Left renal pelvis (tissue), 4 donors: ENCODE measurements at places on chromosomes 7 and 10.

- no peak for DNase-seq
Observed at GRCh38 chr10:108566316-108567107, 1356.8 kb downstream of the XPNPEP1 start.

DNA sequence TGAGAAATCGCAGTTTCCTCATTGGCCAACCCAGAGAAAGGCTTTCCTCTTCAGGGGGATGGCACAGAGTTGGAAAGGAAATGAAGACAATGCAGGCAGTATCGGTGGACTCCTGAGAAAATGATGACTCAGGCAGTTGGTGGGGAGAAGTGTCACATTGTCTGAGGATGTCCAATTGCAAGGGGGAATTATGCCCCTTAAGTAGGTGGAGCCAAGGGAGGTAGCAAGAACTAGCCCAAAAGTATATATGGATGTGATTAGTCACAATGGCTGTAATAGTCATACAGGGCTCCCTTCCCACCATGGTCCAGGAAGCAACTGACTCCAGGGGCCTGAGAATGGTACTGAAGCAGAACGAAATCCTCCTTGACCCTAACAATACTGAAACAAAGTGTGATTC lies 58.3 kb upstream of the EGFR start:
- no peak for DNase-seq

DNA sequence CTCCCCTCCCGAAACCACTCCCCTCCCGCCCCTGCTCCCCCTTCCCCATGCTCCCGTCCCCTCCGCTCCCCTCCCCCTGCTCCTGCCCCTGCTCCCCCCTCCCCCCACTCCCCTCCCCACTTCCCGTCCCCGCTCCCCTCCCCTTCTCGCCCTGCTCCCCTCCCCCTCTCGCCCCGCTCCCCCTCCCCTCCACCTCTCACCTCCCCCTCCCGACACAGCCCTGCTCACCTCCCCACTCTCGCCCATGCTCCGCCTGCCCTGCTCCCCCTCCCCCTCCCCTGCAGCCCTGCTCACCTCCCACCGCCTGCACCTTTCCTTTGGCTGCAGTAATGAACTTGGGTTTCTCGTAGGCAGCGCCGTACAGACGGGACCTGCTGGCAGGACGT lies 49.9 kb upstream of the NKX6-2 start:
- no peak for DNase-seq

DNA sequence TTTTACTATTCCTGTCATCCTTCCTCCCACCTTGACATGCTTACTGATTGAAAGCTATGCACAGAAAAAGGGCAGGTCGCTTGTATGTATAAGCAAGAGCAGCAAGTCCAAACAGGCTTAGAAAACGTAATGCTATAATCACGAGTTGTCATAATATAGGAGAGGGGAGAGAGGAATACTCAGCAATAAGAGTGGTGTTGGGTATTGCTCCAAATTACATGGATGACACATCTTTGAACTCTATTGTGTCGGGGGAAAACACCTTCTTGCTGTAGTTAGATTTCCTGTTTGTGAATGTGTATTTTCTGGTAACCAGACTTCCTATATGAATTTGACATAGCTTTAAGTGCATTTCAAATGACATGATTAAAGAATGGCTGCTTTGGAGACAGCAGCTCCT lies 7.5 kb downstream of the MET start:
- DNase-seq = no peak

GRCh38 chr10:15122477-15123030 lies 25.4 kb downstream of the RPP38 start:
- DNase-seq = no peak

- DNase-seq = no peak
Observed at GRCh38 chr7:84372155-84372621, 177.6 kb upstream of the SEMA3A start.

DNA sequence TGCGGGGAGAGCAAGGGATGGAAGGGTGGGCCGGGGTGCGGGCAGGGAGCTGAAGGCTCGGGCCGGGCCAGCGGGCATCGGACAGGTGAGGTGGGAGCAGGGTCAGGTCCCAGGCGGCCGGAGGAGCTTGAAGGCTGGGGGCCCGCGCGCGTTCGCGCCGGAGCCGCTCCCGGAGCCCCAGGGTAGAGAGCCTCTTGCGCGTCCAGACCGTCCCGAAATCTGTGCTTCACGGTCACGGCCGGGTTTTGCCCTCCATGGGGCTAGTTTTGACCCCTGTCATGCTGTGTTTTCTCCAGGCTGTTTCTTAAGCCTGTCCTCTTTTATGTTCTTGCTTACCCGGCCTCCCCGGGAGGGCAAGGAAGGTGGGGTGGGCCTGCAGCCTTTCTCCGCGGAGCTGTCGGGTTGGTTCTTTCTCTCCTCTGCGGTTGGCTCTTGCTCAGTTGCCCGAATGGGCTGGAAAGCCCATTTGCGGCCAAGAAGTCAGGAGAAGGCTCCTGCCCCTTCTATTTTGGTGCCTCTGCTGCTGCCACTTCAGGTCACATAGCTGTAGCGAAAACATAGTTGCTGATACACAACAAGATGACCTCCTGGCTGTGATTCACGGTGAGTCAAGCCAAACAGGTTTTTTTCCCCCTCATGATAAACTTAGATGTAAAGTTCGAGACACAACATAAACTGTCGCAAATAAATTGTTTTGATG lies 650 bp downstream of the UBE2D1 start:
- DNase-seq = no peak

DNA sequence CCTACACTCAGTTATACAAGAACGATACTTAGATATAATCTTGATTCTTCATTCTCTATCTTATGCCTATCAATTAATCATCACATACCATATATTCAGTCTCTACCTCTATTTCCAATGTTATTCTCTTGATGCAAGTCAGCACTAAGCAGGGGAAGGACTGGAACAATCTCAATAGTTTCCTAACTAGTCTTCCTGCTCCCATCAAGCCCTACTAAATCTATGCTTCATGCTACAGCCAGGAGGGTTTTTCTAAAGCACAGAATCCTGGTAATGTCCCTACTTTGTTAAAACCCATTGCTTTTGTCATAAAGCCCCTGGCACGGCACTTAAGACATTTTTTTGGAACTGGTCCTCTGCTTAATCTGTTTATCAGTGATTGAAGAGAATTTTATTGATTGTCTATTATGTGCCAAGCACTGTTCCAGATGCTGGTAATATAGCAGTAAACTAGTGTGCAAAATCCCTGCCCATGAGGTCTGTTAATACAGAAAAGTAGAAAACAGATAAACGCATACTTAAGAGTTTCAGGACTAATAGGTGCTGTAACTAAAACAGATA lies 323.3 kb upstream of the LRRN3 start:
- DNase-seq = no peak

GRCh38 chr7:101942603-101943210 lies 125.3 kb downstream of the CUX1 start:
- no peak for DNase-seq

- no peak for DNase-seq
Observed at GRCh38 chr10:68870545-68871104, 30.5 kb upstream of the DDX50 start.

DNA sequence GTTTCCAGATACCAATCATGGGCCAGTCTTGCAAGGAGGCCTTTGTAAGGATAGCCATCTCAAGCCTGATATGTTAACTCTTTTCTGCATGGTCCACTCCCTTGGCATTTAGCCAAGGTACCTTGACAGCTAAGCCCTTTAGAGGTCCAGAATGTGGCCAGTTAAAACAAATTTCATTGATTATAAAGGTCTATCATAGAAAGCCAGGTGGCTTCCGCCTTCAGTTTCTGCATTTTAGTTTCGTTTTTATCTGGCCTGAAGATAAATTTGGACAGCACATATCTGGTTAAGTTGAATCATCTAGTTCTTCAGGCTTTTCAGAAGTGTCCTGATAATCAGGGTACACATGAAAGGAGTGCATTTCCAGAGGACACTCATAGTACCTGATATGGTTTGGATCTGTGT lies 30.7 kb downstream of the ANKIB1 start:
- DNase-seq = no peak

DNA sequence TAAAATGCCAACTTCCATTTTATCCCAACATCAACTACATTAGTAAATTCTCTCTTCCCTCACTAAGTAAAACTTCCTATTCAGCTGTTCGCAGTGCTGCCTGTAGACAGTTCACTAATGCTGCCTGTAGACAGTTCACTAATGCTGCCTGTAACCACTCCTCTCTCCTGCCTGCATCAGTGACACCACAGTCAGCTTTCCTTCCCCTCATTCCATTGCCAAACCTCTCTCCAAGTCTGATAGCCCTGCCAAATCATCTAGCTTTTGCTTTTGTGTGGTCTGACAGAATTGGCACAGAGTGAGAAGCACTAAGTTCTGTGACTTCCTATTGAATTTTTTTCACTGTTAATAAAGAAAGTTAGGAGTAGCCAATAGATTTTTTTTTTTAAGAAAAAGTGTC lies 43.0 kb upstream of the MACC1 start:
- no peak for DNase-seq

DNA sequence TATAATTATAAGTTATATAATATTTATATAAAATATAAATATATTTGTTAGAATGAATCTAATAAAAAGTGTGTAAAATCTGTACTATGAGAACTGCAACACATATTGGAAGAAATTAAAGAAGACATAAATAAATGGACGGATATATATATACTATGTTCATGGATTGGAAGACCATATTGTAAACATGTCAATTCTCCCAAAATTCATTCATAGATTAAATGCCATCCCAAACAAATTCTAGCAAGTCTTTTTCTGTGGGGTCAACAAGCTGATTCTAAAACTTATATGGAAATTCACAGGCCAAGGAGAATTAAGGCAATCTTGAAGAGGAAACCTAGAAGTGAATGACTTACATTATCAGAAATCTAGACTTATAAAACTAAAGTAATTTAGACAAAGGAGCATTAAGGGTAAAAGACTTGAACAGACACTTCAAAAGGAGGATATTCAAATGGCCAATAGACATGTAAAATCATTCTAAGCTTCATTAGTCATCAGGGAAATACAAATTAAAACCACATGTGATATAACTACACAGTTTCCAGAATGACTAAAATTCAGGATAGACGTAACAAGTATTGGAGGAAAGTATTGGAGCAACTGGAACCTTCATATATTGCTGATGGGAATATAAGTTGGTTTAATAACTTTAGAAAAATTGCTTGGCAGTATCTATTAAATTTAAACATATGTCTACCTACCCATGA lies 225.9 kb downstream of the EMX2 start:
- no peak for DNase-seq

DNA sequence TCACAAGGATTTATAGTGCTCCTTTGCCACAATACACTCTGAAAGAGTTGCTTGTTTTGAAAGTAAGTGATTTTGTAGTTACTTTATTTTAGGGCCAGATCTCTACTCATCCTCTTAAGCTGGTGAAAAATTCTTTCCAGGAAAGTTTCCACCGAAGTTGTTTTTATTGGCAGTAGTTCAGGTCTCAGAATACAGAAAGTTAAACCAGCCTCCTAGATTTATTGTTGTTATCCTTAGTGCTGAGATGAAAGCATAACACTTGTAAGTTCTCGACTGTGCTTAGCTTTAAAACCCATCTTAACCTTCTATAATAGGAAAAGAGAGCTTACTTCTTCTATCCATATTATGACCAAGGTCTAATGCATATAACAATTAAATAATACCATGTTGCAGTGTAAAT lies 5.5 kb downstream of the AP3M1 start:
- peak; percentile 48 for DNase-seq

GRCh38 chr7:13912715-13913278 lies 76.7 kb downstream of the ETV1 start:
- DNase-seq = peak; percentile 40

- DNase-seq = no peak
Observed at GRCh38 chr10:3897156-3897555, 112.1 kb upstream of the KLF6 start.

GRCh38 chr10:34216348-34216945 lies 598.6 kb downstream of the PARD3 start:
- DNase-seq = no peak

- no peak for DNase-seq
Observed at GRCh38 chr7:155804431-155804831, 7.8 kb downstream of the SHH start.

- no peak for DNase-seq
Observed at GRCh38 chr7:131774419-131775220, 218.2 kb upstream of the PODXL start.

GRCh38 chr10:20623546-20623945 lies 273.6 kb downstream of the NEBL start:
- DNase-seq = no peak

- no peak for DNase-seq
Observed at GRCh38 chr7:74025730-74026129, 2.2 kb upstream of the ELN start.

DNA sequence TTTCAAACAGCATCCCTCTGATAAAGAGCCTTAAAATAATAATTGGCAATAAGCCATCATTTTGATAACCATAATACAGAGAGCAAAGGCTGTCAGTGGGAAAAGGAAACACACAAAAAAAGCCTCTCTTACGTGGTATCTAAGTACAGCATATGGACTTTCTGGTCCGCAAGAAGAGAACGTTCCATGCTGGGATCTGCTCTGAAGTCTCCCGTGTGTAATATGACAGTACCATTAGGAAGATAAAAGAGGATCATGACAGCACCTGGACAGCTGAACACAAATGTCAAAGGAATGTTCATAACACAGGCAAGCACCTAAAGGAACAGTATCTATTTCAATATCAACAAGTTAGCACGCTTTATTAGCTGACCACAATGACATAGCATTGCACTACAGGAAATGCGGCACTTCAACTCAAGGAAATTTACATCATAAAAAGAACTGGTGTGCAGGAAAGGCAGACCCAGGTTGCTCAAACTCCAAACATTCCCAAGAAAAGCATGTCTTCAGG lies 9.9 kb downstream of the DCLRE1A start:
- DNase-seq = no peak

GRCh38 chr7:1466524-1467271 lies 7.4 kb upstream of the MICALL2 start:
- no peak for DNase-seq

- no peak for DNase-seq
Observed at GRCh38 chr7:84384417-84384816, 189.8 kb upstream of the SEMA3A start.

GRCh38 chr10:107689323-107689722 lies 524.8 kb upstream of the SORCS1 start:
- no peak for DNase-seq

GRCh38 chr10:111656066-111656465 lies 527.5 kb downstream of the GPAM start:
- no peak for DNase-seq

GRCh38 chr7:155410431-155410830 lies 47.5 kb upstream of the EN2 start:
- DNase-seq = no peak

DNA sequence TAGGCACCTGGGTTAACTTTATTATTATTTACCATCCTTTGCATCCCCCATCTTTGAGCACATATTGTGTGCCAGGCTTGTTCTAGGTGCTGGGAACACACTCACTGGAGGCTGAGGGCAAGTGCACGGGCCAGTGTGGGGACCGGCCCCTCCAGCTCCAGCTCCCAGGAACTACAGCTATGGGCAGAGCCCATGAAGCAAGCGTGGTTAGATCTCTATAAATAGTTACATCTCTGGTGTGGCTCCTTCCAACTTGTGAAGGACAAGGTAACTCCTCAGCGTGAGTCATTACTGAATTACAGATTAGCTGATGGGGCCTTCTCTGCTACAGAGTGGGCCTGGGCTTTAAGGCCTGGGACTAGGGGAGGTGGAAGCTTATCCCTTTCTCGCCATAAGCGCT lies 583.5 kb downstream of the SDK1 start:
- DNase-seq = no peak

- DNase-seq = no peak
Observed at GRCh38 chr10:35058134-35058533, 32.0 kb downstream of the CUL2 start.
